ENCODE measurements at places on chromosomes 3 and 15.

DNA sequence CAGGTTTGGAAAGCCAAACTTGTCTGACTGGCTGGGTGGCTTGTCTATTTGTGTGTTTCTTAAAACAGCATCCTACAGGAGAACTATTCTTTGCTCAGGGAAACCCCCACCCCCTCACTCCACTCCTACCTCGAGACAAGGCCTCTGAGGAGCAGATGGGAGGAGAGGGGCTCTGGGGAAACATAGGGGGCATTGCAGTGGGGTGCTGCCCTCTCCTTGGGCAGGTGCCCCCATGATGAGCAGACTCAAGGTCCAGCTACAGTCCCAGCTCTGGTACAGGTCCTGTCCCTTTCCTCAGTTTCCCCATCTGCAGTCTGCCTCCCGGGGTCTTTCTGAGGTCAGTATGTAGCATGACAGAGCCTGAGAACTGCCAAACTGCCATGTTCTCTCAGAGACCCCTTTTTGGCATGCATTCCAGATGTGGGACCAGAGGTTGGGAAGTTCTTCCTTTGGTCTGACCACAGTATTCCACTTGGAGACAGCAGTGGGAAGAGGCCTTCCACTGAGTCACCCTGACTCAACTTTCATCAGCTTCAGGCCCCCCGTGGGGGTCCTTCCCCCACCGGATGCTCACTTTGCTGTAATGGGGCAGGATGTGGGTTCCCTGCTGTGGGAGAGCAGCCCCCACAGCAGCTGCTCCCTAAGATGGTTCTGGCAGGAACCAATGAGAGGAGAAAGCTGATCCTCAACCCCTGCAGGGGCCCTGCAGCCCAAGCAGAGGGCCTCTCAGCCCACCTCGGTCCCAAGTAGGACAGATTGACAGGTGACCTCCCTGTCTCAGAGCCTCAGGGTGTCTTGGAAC, 32.3 kb upstream of the CYP11A1 start:
- no peak for DNase-seq

GRCh38 chr3:184315543-184315867, 1.1 kb downstream of the EIF4G1 start:
- no peak for DNase-seq

DNA sequence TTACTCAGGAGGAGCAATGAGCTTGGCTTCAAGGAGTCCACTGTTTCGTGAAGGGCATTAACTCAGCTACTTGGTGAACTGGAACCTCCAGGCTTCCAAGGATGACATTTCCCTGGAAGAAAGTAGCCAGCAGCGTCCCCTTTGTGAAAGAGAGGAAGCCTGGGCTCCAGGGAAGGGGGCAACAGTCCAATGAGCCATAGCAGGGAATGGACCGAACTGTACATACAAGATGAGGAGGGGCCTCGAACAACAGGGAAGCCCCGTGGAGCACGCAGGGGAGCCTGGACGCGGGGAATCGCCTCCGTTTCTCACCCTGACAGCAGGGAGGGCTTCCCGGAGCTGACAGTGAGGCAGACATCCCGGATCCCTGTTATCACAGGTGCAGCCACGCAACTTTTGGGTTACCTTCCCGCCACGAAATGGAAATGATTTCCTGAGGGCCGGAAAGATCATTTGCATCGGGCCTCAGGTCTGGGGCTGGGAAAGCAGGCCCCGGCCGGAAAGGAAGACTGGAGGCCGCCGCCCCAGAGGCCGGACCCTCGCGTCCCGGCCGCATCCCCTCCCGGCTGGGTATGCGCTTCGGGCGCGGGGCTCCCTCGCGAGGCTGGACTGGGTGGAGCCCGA, 475 bp upstream of the SPINT1 start:
- no peak for DNase-seq

DNA sequence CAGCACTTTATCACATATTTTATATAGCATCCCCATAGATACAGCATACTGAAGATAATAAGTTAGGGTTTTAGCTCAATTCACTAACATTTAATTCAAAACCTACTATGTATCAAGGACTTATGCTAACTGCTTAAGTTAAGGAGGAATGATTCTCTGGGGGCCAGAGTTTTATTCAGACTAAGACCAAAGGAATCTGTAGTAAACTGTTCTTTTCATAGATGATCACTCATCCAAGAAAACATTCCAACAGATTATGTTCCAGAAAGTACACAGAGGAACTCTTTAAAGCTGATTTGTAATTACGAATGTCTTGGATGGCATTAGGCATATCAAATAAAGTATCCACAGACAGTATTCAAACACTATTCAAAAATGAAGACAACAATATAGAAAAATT, 226.4 kb downstream of the SCAPER start:
- no peak for DNase-seq

GRCh38 chr3:107938143-107938542, 152.7 kb downstream of the CD47 start:
- no peak for DNase-seq

DNA sequence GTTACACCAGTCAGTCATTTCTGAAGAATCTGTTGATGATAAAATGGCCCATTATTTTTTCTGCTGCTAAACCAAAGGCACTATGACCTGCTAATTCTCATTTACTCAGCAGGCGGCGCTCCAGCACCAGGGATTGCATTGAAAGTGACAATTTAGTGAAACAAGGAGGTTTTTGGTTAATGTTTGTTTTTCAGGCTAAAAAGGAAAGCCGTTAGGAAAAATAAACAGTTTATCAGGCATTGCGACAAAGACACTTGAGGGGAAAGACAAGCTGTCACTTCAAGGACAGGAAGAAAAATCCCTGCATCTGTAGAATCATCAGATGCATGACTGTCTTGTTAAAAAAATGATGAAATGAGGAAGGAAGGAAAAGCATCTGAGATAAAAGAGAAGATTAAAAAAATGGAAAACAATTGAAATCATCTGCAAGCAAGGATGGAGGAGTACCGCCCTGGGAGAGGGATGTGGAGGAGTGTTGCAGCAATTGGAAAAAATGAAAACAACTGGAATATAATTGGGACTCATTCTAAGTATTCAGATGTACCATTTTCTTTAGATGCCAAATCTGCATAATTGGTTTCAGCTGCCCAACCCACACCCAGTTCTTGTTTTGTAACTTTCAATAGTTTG, 54.0 kb downstream of the NR1D2 start:
- peak; percentile 20 for DNase-seq

DNA sequence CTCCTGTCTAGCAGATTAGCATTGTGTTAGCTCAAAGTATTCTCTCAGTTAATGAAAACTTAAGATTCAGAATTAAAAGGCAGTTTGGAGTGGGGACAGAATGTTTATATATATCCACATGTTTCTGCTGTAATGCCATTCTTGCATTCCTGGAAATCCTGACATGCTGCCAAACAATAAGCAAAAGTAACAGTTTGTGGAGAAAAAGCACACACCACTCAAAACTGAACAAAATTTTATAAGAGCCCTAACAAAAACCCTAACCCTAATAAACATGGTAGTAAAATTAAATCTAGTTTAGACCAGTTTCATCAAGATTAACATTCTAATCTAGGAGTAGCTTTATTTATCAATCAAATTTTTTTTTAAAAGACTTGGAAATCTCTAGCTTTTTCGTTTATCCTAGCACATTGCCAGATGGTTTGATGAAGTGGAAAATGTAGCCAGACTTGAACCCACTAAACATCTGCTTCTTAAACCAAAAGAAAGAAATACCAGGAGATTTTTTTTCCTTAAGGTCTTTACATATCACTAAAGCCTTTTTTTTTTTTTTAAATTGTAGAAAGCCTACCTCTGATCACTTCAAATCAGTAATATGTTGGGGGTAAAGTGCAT, 3.7 kb downstream of the TCAIM start:
- no peak for DNase-seq

DNA sequence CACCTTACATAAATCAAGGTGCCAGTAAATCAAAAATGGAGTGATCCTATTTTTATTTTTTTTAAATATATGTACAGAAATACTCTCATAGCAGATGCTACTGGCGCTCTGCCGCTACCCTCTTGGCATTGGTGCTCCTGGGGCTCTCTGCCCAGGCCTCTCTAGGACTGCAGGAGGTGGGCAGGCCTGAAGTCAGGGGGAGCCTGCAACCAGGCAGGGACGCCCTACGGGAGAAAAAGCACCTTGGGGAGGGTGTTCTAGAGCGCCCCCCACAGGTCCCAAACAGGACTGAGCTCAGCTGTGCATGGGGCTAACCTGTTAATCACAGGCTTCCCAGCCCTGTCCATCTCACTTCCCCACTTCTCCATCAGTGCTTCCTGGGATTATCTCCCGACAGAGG, 192.5 kb downstream of the SHQ1 start:
- no peak for DNase-seq

GRCh38 chr3:154662851-154663250, 232.9 kb upstream of the GPR149 start:
- no peak for DNase-seq

DNA sequence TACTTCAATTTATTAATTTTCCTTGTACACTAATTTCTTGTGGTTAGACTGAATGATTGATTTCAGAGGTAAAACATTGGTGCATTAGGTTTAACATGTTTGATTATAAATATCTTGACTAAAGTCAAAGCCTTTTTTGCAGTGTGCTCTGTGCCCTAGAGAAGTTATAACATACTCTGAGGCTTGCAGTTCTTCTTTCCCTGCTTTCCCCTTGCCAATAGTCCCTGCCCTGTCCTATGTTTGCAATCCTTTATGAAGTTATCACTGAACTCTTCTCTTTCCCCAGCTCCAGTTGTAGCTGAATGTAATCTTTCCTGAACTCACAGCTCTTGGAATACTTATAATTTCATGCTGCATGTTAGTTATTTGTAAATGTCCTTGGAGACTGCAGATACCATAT, 35.6 kb downstream of the USP3 start:
- no peak for DNase-seq

GRCh38 chr3:88480822-88481221, 331.1 kb downstream of the C3orf38 start:
- DNase-seq, result no peak

DNA sequence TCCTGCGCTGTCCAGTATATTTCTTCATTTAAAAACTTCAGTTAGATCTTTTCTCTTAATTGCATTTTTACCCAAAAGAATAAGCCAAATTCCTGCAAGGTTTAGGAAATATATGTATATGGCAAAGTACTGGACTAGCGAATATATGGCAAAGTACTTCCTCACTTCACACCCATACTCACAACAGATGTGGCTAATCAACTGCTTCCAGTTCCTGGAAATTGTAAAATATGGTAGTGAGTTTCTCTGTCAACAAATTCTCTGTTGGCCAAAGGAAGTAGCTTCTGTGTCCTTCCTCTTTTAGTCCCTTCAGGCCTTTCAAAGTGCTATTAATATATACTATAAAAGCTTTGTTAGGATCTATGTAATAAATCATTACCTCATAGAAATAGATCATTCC, 22.0 kb downstream of the GPR15 start:
- no peak for DNase-seq

GRCh38 chr15:28116521-28117431, 17.7 kb upstream of the OCA2 start:
- no peak for DNase-seq

GRCh38 chr3:130968221-130968620, 58.4 kb downstream of the ASTE1 start:
- DNase-seq, result no peak

GRCh38 chr3:113092746-113093145, 102.0 kb downstream of the GTPBP8 start:
- DNase-seq, result no peak

- no peak for DNase-seq
Measured at GRCh38 chr3:123285931-123286307, 84.2 kb downstream of the SEC22A start.

DNA sequence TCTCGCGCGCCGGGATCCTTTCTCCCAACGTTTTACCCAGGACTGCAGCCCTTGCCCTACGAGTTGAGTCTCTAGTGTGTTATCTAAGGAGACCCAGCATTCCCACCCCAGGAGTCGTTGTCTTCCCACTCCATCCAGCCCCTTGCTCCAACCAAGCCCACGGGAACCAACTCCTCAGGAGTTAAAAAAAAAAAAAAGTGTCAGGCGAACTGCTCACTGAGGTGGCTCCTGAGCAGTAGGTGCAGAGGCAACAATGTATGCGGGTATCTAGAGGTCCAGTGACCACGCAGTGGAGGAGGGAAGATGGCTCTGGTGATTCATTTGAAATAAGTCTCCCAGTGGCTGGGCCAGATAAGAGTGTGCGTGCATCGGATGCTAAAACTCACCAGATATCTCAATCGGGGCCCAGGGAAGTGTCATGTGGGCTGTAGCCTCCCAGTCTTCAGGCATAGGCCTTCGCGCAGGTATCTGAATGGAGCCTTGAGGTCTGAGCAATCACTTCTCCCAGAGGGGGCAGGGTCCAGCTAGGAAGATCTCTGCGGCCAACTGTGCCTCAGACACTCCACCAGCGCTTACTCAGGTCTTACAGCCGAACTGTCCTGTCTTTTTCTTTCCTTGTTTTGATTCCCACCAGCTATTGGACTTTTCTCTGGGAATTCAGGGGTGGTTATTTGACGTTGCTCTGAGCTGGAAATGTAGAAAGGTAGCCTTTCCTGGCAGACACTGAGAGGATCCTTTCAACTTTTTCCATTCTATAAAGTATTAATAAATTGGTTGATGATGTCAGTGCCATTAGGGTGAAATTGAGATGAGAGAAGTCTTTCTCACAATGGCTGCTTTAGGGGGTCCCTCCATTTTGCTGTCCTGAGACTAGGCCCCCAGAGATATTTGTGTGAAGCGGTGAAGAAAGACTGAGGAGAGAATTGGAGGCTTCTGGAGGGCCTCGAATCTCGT, 21.0 kb downstream of the ZIC4 start:
- DNase-seq, result no peak

- DNase-seq, result no peak
Measured at GRCh38 chr3:170027233-170028102, 10.3 kb upstream of the GPR160 start.

- no peak for DNase-seq
Measured at GRCh38 chr15:57758560-57758959, 52.0 kb downstream of the POLR2M start.

GRCh38 chr15:89501646-89502045, 5.3 kb upstream of the RHCG start:
- no peak for DNase-seq

DNA sequence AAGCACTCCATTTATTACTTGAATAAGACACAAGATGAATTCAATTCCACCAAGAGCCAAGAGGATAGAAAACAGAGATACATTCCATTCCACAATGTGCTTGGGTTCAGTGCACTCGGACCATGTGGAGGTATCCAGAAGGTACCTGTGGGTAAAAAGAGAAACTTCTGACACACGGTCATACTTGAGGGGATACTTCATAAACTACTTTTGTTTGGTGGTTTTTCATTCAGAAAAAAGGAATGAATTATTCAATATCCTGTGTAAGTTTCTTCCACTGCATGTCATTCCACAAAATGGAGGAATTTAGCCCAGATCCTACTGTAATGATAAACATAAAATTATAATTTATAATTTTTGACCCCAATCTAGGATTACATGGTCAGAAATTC, 5.7 kb downstream of the TM4SF1 start:
- no peak for DNase-seq

- DNase-seq, result no peak
Measured at GRCh38 chr15:65958835-65959234, 89.5 kb downstream of the RAB11A start.

Measured in GOT3 (cell line).